HFFc6 (cell line): ENCODE measurements at places on chromosomes 3 and 15. TPM values are rescaled to one million over a fixed set of nuclear protein-coding genes. Genes with fewer than 3 reads are reported as not detected.

Gene BFSP2
- not detected in 3 replicates for total RNA-seq

Gene FBXO40
- total RNA-seq, result not detected in 3 replicates

Gene GRAMD2A
- 0.14 TPM in 1 of 3 replicates, not detected in the others for total RNA-seq

Gene ISLR2
- not detected in 3 replicates for total RNA-seq

Gene EOMES
- not detected in 3 replicates for total RNA-seq

Gene ARID3B
- 1.7 to 2.2 TPM (median 1.8 TPM) in 3 replicates for total RNA-seq

Gene IL17RE
- total RNA-seq, result 0.44 to 0.80 TPM (median 0.51 TPM) in 3 replicates

Gene CIB2
- total RNA-seq, result 0.85 to 1.8 TPM (median 1.4 TPM) in 3 replicates

Gene PIK3CB
- total RNA-seq, result 12.7 to 15.8 TPM (median 15.6 TPM) in 3 replicates

Gene GOLGA8N
- total RNA-seq, result 0.46 and 0.78 TPM in 2 replicates

DNA sequence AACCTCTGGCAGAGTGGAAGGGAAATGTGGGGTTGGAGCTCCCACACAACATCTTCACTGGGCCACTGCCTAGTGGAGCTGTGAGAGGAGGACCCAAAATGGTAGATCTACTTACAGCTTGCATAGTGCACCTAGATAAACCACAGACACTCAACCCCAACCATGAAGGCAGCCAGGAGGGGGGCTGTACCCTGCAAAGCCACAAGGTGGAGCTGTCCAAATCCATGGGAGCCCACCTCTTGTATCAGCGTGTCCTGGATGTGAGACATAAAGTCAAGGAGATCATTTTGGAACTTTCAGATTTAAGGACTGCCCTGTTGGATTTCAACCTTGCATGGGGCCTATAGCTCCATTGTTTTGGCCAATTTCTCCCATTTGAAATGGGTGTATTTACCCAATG lies 20.9 kb downstream of the TP63 start:
- DNase-seq, result no peak

DNA sequence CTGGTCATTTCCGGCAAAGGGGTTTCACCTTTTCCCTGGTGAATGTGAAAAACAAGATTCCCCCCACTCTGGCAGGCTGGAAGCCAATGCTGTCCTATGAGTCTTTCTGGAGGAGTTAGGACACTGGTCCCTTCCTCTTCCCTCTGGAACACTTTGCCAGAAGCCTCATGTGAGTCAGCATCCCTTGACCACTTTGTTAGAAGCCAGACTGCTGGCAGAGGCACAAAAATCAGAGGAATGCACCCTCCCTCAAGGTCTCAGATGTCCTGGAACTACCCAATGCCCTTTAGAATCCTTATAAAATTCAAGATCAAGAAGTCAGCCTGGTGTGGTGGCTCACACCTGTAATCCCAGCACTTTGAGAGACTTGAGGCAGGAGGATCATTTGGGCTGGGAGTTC lies 26.6 kb downstream of the ITGB5 start:
- DNase-seq, result peak; percentile 96

DNA sequence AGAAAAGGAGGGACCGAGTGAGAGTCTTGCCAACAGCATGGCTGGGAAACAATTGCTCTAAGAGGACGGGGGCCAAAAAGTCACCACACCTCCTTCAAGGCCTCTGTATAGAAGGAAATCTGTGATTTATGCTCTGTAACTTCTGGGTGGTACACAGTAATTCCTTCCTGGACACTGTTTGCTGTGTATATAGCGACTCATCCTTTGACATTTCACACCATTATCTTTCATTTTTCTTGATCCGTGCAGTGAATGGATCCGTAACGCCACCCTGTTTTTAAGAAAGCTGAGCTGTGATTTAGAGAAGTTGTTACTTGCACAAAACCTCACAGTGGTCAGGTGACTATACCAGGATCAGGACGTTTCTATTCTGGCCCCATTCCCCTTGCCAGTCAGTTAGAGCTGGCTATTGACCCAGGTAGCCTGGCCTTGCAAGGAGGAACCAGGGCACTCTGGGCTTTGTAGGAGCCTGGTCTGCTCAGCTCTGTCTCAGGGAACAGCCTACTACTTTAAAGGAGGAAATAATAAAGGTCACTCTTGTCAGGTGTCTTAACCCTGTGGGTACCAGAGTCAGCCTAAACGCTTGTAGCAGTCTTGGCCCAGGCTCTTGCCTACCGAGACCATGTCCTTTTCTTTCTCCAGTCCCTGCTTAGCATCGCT lies 86.5 kb upstream of the MYZAP start:
- no peak for DNase-seq

GRCh38 chr3:134471521-134472193 lies 14.1 kb downstream of the ANAPC13 start:
- DNase-seq, result peak; percentile 57

DNA sequence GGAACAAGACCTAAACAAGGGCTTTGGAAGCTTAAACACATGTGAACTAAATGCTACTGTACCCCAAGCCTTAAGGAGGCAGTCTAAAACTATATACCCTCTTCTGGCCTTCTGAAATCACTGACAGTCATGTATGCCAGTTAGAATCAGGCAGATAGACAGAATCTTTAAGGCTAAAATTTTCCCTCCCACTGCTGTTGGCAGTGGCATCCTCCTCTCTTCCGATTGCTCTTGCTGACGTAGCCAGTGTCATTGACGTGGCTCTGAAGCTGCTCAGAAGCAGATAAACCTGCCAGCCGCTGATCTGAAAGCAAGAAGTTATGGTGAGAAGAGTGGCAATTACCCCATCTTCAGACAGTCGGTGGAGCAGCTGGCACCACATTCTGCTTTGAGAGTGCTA lies 3.3 kb downstream of the RYR3 start:
- DNase-seq, result no peak

DNA sequence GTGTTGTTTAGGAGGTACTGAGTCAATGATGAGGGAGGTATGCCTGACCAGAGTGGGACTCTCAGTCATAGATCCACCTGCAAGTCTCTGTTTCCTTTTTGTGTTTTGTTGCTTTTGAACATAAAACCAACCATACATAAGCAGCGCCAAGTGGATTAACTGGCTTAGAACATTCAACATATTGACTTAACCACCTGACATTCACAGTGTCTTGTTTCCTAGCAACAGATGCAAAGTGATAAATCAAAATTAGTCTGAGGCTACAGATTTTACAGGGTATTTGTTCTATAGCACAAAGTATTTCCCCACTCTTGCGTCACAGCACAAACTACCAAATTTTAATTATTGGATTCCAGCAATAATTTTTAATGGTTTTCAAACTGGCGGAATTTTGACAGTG lies 283.8 kb downstream of the BBX start:
- DNase-seq, result no peak

GRCh38 chr3:153232851-153233271 lies 70.8 kb downstream of the RAP2B start:
- DNase-seq, result peak; percentile 79

DNA sequence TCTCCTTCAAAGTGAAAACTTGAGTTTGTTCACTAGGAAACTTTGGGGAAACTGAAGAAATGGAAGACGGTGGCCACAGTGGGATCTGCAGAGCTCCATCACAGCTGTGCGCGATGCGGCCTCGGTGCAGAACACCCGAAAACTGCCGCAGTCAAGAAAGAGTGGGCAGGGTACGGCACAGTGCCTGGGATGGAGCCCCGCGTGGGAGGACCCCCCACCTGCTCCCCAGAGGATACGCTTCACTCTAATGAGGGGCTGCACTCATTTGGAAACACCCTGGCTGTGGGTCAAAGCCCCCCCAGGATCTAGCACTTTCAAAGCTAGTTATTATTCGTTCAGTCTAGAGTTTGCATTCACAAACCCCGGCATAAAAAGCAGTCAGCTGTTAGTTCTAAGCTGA lies 9.5 kb downstream of the ADAMTS17 start:
- DNase-seq, result no peak

- no peak for DNase-seq
Observed at GRCh38 chr15:85477061-85477460, 96.7 kb downstream of the AKAP13 start.

GRCh38 chr3:33430061-33430460 lies 10.1 kb downstream of the UBP1 start:
- DNase-seq, result no peak

DNA sequence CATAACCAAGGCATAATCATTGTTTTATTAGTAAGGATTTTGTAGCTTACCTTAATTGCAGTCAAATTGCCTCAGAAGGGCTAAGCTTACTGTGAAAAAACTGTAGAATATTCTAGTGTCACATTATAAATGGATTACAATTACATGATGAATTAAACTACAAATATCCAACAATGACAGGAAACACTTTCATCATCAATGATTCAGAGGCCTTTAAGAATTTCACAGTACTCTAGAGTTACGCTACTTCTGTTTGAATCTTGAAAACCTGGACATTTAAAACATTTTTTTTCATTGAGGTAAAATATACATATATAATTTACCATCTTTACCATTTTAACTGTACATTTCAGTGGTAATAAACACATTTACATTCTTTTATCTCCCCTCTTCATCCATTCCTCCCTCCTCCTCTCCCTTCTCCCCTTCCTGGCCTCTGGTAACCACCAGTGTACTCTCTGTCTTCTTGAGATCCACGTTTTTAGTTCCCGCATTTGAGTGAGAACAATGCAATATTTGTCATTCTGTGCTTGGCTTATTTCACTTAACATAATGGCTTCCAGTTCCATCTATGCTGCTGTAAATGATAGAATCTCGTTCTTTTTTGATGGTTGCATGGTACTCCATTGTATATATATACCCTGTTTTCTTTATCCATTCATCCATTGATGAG lies 54.7 kb downstream of the GJD2 start:
- no peak for DNase-seq

- DNase-seq, result no peak
Observed at GRCh38 chr3:144032531-144033239, 61.1 kb downstream of the DIPK2A start.

DNA sequence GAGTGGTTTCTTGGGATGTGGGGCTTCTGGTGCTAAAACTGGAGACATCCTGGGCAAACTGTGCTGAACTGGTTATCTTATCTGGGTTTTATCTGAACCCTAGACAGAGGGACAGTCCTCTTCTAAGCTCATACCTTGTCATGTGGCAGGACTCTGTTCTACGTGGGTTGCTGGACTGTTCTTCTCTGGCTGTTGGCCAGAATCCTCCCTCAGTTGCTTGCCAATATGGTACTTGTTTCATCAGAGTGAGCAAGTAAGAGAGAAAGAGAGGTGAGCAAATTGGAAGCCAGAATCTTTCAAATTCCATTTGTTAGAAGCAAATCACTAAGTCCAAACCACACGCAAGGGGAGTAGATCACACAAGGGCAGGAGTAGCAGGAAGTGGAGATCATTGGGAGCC lies 291.5 kb upstream of the TBL1XR1 start:
- no peak for DNase-seq

- no peak for DNase-seq
Observed at GRCh38 chr3:129358772-129359371, 69.6 kb downstream of the EFCAB12 start.

- DNase-seq, result peak; percentile 83
Observed at GRCh38 chr3:99319961-99320360, 318.4 kb upstream of the COL8A1 start.

DNA sequence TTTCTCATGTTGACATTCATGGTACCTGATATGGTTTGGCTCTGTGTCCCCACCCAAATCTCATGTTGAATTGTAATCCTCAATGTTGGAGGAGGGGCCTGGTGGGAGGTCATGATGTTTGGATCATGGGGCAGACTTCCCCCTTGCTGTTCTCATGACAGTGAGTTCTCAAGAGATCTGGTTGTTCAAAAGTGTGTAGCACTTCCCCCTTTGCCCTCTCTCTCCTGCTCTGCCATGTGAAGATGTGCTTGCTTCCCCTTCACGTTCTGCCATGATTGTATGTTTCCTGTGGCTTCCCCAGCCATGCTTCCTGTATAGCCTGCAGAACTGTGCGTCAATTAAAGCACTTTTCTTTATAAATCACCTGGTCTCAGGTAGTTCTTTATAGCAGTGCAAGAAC lies 3.3 kb upstream of the UBL7 start:
- no peak for DNase-seq

DNA sequence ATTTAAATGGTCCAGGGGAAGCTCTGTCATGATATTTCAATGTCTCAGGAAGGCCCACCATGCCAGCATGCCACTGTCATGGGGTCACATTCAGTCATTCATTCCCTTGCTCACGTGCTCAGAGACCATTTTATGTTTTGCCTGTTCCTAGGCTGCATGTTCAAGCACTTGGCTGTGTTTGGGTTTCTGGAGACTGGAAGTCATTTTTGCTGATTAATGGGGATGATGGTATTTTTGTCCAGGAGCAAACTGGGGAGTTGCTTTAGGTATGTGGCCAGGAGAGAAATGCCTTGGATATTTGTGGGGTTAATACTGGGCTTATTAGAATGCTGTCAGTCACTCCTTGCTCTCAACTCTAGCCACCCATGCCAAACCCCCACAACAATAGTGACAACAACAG lies 303.5 kb downstream of the PTPRG start:
- peak; percentile 24 for DNase-seq

- no peak for DNase-seq
Observed at GRCh38 chr15:98646546-98647025, 1.8 kb upstream of the IGF1R start.

GRCh38 chr3:10361375-10361774 lies 40.5 kb upstream of the SEC13 start:
- no peak for DNase-seq

DNA sequence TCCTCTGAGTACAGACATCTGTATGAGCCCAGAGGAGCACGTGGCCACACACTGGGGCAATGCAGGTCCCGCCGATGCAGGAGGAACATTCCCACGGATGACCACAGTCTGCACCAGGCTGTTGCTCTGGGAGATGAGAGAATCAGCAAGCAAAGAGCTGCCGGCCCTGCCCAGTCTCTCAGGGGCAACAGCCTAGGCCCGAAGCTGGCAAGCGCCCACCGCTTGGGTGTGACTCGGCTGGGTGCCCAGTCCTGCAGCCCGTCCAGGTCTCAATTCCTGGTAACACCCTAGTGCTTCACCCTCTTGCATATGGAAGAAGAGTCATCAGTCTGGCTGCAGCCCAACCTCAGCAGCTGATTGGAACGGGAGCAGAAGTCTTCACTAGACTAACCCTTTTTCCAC lies 153.7 kb upstream of the HES1 start:
- no peak for DNase-seq

- DNase-seq, result peak; percentile 43
Observed at GRCh38 chr3:63979093-63979885, 44.0 kb downstream of the PSMD6 start.

DNA sequence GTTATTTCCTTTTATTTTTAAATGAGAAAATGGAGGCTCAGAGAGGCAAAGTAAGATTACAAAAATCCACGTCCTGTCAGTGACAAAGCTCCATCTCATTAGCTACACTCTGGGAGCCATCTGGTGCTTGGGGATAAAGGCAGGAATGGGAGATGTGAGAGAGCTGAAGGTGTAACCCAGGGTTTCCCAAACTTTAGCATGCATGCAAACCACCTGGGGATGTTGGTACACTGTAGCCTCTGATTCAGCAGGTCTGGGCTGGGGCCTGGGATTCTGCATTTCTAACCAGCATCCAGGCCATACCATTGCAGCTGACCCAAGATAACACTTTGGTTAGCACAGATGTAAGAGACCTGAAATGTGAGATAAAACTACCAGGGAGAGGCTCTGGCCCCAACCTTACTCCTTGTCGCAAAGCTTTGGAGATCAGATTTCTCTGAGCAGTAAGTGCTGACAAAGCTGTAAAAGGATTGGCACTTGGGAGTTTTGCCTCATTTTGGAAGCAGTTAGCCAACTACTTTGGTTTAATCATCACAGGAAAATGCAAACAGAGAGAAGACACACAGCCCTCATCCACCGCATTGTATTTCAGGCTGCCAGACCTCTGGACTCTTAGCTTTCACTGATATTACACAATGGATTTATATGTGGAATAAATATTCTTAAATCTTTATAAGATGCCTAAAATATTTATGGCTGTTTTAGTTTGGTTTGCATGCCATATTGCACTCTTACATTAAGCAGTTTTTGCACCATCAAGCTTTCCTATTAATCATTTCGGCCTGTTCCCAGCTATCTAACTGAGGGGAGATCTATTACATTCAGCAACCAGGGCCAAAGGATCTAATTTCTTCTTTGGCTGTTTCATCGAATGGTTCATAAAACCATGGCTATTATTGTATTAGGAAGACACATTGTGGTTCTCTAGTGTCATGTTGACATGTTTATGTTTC lies 263.0 kb downstream of the EBLN2 start:
- no peak for DNase-seq
